H9 (cell line): ENCODE measurements at places on chromosomes 11 and 22.

DNA sequence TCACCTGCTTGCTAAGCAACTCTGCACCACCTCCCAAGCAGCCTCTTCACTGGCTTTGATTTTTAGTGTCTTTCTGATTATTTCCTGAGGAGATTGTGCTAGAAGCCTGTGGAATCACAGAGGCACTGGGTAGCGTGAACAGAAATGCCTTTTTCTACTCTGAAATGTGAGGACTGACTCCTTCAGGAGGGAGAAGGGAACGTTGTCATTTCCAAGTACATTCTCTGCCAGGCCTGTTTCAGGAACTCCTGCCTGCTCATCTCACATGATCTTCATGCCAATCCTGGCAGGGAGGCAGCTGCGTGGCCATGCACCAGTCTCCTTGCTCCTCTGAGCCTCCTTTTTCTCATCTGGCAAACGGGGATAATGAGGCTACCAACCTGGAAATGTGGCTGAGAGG, 49.8 kb upstream of the PRDM11 start:
- no peak for DNase-seq

GRCh38 chr11:130638033-130638432, 189.6 kb downstream of the ADAMTS15 start:
- DNase-seq: no peak

DNA sequence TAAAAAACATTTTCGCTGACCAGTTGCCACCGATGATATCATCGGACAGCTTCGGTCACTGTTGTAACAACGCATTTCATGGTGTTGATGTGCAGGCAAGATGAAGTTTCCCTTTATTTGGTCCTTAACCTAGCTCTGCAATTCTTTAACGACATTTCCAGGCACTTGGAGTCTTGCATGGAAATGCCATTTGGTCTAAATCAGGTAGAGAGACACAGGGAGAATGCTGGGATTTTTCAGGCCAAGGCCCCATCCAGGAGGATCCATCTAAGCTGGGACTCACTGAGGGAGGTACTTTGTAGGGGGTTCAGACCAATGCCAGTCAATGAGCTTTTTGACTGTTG, 121.5 kb upstream of the RCN1 start:
- no peak for DNase-seq

DNA sequence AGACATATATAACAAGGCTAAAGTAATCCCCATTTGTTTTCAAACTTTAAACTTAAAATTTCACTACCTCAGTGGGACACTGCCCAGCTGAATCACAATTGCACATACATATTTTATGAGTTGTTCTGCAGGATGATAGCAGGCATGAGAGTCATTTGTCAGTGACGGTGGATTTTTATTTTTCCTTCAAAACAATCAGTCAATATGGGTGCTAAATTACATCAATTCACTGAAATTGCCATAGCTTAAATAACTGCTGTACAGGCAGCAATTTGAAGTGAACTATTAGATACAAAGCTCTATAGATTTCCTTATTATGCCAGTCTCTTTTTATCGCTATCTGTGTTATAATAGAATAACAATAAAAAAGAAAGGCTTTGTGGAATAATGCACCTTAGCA, 784.6 kb upstream of the ANO3 start:
- no peak for DNase-seq

GRCh38 chr11:95650276-95650675, 139.3 kb downstream of the FAM76B start:
- no peak for DNase-seq

GRCh38 chr11:1302041-1302460, 7.4 kb downstream of the TOLLIP start:
- peak; percentile 22 for DNase-seq

- DNase-seq: peak; percentile 16
Measured at GRCh38 chr22:47063071-47063509, 300.6 kb downstream of the TBC1D22A start.

DNA sequence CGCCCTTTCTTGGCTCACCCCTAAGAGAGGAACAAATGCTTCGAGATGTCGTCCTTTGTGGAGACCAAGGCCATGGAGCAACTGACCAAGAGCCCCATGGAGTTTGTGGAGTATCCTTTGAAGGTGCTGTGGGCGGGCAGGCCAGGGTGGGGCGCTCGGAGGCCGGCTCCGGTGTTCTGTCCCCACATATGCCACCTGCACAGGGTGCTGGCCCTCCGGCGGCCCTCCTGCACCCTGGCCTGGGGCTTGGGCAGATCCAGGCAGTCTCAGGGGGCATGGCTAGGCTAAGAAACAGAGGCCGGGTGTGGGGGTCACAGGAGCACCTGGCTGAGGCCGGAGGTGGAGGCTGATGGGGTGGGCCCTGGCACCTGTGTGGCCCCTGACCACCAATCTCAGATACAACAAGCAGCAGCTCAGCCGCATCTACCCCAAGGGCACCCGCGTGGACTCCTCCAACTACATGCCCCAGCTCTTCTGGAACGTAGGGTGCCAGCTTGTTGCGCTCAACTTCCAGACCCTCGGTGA, 10.3 kb downstream of the PLCB3 start:
- no peak for DNase-seq

DNA sequence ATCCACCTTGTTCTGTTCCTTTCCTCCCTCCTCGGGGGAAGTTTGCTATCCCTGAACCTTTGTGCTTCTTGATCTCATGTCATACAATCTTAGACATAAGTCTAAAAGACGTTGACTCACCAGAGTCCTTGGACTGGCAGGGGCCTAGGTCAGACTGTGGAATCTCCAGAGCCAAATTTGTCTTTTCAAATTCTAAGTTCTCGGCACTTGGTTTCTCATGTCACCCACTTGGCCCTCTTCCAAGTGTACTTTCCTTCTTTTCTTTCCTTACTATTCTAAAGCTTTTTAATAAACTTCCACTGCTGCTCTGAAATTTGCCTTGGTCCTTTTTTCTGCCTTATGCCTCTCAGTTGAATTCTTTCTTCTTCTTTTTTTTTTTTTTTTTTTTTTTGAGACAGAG, 30.1 kb upstream of the SMPD1 start:
- DNase-seq: no peak

GRCh38 chr11:15911377-15912044, 444.8 kb downstream of the SOX6 start:
- no peak for DNase-seq

GRCh38 chr11:63552921-63553320, 10.3 kb downstream of the PLAAT2 start:
- peak; percentile 56 for DNase-seq

GRCh38 chr11:134613646-134614045, 201.6 kb upstream of the B3GAT1 start:
- DNase-seq: no peak

GRCh38 chr11:126416542-126417090, 61.1 kb downstream of the ST3GAL4 start:
- DNase-seq: peak; percentile 89

GRCh38 chr22:29691636-29692326, 28.0 kb upstream of the CABP7 start:
- peak; percentile 81 for DNase-seq

DNA sequence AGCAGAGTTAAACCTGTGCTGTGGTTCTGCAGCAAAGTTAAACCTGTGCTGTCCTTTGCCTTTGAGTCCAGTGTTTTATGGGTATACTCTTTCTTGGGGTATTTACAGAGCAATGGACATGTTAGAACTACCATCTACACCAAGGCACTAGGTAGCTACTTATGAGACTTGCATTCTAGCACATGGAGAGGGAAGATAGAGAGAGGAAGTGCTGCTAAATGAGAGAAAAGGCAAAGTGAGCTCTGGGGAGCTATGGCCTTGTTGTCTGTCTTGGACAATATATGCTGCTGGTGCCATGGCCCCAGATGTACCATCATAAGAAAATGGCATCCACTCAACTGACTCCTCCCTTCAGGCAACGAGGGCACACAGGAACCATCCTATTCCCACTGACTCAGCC, 91.5 kb downstream of the SLC1A2 start:
- no peak for DNase-seq

DNA sequence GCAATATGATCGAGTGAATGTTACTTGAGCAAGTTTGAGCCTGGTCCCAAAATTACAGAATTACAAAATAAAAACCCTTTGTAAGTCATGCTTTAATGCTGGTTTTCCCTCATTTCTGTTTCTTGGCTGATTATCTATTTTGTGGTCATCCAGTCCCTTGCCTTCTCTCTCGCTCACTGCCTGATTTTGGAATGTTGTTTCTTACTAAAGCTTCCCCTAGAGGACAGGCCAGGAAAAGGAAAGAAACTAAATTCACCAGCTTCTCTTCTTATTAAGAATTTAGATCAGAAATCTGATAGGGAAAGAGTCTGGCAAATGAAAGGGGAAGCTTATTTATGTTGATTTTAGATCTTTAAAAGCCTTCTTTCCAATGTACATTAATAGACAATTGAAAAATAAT, 16.6 kb upstream of the BDNF start:
- no peak for DNase-seq

DNA sequence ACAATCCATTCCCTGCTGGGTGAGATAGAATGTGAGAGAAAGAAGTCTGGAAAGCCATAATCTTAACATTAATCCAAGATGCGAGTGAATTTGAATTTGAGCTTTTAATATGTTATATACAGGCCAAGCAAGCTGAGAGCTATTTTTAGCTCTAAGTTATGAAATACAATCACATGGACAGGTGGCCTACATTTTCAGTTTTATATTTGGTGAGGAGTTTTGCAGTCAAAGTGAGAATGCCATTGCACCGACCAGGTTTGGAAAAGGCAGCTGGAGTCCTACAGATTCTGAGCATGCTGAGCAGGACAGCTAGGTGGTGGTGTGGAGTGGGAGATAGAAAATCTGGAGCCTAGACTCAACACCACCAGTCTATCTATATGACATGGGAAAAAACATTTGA, 12.0 kb downstream of the OR5B21 start:
- DNase-seq: no peak
